ENCODE measurements at places on chromosomes 3 and 15.

- no peak for DNase-seq
These were observed 65.5 kb upstream of the C3orf49 start for GRCh38 chr3:63753567-63753966.

DNA sequence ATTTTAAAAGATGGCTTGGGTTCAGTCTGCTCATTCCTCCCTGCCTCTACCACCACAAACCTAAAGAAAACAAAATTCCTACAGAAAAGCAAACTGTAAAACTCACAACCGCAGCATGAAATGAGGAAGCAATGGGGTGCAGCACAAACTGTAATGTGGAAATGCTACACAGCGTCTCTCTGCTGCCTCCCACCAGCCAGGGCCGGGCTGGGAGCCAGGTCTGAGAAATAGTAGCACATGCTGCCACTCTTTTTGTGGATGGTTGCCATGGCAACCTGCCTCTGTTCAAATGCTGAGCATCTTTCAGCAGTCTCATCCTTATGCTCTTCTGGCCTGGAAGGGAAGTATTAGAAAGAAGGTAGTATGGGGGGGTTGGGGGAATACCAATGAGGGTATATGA lies 55.4 kb downstream of the EOMES start:
- DNase-seq, result no peak

GRCh38 chr15:59380902-59381610 lies 8.4 kb upstream of the MYO1E start:
- no peak for DNase-seq

DNA sequence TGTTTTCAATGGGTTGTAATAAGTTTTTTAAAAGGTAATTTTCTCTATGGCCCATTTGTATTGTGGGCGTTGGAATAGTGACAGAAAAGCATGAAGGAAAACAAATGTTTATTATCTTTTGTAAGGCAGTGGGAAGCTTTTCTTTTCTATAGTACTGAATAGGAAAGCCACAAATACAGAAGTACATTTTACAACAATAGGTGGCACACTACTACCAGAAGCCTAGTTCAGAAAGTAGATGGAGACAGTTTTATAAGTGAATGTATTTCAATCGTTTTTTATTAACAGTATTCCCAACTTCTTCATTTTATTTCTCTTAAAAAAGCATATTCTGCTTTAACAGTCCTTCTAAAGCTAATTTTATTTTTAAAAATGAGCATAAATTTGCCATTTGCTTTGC lies 296.7 kb downstream of the PTPRG start:
- no peak for DNase-seq

DNA sequence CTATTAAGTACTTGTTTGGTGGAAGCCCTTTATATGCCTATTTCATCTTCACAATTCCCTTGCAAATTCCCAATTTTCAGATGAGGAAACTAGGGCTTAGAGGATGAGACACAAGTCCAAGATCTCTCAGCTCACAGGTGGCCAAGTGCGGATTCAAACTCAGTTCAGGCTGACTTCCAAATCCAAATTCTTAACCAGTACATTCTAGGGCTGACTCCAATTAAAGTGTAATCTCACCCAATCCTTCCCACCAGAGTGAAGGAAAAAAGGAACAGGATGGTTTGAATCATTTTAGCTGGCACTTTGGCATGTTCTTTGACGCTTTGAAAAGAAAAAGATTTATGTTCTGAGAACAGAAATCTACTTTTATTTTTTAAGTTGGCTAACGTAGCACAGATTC lies 12.7 kb downstream of the ARHGEF3 start:
- no peak for DNase-seq

DNA sequence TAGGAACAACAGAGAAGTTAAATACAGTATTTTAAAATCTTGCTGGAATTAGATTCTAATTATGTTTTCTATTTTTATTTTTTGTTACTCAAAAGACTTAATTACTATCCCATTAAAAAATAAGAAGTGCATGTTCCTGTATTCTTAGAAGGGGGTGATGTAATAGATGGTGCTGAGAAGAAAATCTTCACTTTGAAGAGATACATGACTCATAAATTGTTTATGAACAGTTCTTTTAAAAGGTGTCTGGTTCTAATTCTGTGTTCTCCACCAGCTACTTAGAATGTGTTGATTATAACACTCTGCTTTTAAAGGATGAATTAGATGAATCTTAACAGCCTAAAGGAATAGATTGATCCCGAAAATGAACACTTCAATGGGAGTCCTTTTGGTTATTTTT lies 8.2 kb downstream of the RCN2 start:
- DNase-seq, result no peak

DNA sequence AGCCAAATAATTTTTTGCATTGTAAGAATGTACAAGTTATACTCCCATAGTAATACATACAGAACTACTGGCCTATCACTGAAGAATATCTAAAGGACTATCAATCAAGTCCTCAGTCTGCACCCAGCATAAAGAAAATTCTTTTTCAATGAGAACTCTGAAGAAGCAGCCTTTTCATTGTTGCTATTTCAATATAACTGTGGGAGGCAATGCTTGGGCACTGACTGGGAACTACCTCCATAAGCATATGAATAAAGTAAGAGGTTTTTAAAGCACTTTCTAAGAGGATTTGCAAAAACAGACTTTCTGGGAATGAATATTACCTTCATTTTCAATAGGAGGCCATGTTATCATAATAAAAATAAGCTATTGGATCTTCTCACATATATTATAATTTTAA lies 24.6 kb upstream of the NECTIN3 start:
- DNase-seq, result no peak

GRCh38 chr3:133835961-133836360 lies 30.3 kb downstream of the SRPRB start:
- DNase-seq, result no peak

GRCh38 chr3:82386647-82387046 lies 625.2 kb upstream of the GBE1 start:
- no peak for DNase-seq

DNA sequence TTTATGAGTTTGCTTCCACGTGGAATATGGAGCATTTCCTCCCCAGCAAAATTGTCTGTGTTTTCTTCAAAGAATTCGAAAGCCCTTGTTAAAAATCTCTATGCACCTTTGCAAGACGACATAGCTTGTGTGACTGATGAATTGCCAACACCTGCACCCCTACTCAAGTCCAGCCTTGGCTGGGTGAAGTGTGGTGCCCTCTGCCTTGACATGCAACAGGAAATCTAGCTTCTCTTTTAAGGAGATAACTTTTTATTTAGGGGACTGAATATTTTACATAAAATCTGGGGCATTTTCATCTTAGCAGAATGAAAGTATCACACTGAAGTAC lies 647 bp downstream of the HMG20A start:
- no peak for DNase-seq

- no peak for DNase-seq
These were observed 73.7 kb downstream of the ECT2 start for GRCh38 chr3:172824229-172824628.

DNA sequence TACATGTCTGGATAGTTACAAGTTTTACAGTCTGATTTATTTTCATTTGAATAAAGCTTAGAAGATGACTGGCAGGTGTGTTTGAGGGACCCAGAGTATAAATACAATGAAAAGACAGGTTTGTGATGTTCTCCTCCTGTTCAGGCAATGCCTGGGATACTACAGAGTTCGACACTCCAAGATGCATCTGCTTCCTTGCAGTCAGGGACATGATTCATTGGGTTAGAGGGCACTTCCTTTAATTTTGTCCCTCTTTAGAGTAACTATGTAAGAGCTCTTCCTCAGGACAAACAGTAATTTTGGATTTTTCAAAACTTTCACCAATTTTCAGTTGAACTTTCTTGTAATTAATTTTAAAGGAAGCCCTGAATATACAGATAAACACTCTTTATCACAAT lies 102.0 kb downstream of the LMLN start:
- DNase-seq, result no peak

- DNase-seq, result no peak
These were observed 4.2 kb upstream of the BTLA start for GRCh38 chr3:112503304-112503972.

- DNase-seq, result no peak
These were observed 178.7 kb downstream of the THRB start for GRCh38 chr3:24315971-24316370.

DNA sequence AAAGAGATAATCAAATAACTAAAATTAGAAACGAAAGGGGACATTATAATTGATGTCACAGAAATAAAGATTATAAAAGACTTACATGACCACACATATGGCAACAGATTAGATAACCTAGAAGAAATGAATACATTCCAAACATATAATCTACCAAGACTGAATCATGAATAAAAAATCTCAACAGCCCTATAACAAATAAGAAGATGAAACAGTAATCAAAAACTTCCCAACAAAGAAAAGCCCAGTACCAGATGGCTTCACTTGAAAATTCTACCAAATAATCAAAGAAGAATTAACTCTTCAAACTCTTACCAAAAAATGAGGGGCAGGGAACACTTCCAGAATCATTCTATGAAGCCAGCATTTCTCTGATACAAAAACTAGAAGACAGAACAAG lies 11.8 kb downstream of the TOP2B start:
- no peak for DNase-seq

DNA sequence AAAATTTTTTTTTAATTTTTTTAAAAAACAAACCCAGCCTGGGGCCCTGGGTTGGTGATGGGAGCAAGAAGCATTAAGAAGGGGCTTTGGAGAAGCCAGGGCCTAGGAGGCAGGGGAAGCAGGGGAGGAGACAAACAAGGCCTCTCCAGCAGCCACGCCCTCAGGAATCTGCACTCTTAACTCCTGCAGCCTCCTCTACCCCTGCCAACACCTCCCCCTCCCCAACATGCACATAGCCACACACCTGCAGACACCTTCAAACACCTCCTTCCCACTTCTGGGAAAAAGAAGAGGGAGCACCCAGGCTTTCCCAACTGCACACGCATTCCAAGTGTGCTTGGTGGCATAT lies 2.7 kb upstream of the DCAF1 start:
- no peak for DNase-seq
